Smooth muscle cell of the brain vasculature (primary cell): ENCODE measurements at places on chromosomes 2 and 18.
A peak's percentile ranks its signal among the peaks of the same experiment; 100 is the strongest.

GRCh38 chr2:149200109-149200520, 130.3 kb upstream of the LYPD6 start:
- DNase-seq, result no peak

DNA sequence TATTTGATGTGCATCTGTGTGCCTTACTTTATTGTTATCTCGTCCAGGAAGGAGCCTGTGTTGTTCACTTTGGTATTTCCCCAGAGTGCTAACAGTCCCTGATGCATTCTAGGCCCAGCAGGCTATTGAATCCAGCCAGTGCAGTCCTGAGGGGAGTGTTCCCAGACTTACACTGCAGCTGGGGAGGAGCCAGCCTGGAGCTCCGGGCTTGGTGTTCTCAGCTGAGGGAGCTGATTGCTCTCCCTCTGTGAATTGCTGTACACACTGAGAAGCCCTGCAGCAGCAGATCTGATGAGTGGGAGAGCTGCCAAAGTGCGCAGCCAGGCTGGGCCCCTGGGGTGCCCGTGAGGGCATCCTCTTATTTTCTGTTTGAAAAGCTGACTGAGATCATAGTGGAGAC, 159.2 kb downstream of the GALNT3 start:
- DNase-seq, result peak; percentile 77

- no peak for DNase-seq
These were observed 12.3 kb downstream of the NTSR2 start for GRCh38 chr2:11657646-11658045.

GRCh38 chr2:227817850-227818674, 4.4 kb downstream of the CCL20 start:
- peak; percentile 98 for DNase-seq

DNA sequence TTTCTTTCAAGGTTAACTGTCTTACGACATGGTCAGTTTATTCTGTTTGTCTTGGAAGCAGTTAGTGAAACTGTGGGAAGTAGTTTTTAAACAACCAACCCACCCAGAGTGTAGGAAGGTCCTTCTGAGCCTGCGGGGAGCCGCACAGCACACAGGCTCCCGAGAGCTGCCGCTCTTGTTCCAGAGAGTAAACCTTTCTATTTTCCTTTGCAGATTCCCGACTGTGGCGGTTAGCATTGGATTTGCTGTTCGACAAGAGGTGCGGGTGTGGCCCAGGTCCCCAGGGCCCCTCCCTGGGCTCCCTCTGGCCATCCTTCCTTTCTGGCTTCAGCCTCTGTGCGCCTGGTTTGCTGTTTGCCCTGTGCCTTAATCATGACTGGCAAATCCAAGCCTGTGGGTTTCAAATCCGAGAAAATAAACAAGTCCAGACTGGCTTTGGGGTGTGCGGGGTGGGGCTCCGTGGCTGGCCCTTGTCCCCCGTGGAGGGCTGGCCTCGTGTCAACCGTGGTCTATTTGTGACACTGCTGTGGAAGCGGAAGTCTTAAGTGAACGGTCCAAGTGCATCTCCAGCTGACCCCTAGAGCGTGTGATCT, 30.7 kb downstream of the IMPA2 start:
- peak; percentile 80 for DNase-seq

- DNase-seq, result no peak
These were observed 67.5 kb upstream of the RGPD5 start for GRCh38 chr2:109726379-109727270.

DNA sequence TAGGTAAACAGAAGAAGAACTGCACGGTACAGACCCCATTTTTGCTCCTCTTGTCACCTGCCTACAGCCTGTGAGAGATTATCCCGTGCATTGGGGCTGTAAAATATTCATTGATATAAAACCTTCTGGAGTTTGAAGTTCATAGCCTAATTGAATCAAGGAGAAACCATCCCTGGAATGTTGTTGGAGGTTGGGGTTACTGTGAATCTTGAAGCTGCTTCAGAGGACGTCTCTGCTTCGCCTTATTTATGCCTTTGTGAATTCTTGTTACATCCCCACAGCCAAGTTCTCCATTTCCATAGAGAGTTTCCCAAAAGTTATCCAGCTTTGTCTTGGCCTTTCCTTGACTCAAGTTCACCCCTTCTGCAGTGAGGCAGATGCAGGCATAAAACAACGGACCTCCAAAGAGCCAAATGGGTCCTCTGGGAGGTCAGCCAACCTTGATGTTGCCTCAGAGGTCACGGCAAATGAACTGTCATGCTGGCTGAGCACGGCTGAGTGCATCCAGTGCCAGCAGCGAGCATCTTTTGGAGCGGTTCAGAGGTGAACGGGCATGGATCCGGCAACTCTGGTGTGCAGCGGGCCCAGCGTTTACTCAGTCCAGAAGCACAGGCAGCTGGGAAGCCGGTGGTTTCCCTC, 317.6 kb downstream of the PRKCE start:
- no peak for DNase-seq

DNA sequence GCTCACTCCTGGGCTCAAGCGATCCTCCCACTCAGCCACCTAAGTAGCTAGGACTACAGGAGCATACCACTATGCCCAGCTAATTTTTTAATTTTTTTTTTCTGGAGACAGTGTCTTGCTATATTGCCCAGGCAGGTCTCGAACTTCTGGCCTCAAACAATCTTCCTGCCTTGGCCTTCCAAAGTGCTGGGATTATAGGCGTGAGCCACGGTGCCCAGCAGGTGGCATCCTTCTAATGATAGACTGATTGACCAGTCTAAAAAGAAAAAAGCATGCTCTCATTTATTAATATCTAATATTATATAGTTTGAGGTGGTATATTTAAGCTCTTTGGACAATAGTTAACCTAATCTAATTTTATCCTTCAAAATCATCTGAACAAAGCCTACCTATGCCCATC, 198.6 kb downstream of the CAMKMT start:
- no peak for DNase-seq

DNA sequence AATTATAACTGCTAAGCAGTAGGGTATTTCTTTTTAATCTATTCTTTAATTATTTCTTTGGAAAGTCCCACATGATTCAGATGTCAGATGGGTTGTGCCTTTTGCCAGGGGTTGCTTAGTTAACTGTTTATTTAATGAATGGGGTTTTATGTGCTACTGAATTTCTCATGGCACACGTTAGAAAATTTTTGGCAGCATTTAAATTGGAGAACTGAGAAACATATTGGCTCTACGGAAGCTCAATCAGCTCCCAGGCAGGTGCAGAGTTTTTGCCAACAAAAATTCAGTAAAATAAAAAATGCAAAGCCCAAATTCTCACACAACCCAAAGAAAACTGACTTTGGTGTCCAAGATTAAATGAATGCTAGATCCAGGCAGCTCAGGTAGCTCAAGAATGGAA, 467.2 kb downstream of the NRXN1 start:
- no peak for DNase-seq

GRCh38 chr2:15969214-15969613, 28.9 kb downstream of the MYCN start:
- no peak for DNase-seq

- DNase-seq, result no peak
These were observed 39.7 kb downstream of the VIL1 start for GRCh38 chr2:218458598-218458997.

DNA sequence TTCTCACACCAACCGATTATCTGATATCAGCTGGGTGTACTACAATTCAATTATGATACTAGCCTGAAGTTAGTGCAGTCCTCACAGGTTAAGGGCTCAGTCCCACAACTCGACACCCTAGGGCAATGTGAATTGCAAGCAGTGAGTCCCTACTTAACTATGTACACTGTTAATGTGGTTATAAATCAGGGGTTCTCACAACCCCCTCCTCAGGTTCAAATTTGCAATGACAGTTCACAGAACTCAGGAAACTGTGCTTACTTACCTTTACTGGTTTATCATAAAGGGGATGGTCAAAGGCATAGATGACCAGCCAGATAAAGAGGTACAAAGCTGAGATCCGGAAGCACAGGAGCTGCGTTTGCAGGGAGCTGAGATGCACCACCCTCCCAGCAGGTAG, 1379.1 kb upstream of the CDH2 start:
- no peak for DNase-seq

DNA sequence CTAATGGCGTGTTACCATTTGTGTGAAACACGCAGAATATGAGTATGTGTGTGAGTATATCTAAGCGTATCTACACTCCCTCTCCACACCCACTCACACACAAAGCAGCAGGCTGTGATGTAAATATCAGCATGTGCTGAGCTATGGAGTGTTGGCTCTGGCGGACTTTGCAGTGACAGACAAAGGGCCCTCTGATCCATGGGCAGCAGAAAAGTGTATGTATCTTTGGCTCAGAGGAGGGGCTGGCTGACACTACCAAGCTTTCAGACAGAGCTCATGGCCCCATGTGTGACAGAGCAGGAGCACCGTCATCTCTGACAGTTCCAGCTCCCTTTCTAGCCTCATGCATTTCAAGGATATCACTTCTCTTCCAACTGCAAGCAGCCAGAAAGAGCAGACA, 57.2 kb upstream of the ASB18 start:
- no peak for DNase-seq

- DNase-seq, result no peak
These were observed 291.6 kb upstream of the HDAC4 start for GRCh38 chr2:239692362-239692851.

DNA sequence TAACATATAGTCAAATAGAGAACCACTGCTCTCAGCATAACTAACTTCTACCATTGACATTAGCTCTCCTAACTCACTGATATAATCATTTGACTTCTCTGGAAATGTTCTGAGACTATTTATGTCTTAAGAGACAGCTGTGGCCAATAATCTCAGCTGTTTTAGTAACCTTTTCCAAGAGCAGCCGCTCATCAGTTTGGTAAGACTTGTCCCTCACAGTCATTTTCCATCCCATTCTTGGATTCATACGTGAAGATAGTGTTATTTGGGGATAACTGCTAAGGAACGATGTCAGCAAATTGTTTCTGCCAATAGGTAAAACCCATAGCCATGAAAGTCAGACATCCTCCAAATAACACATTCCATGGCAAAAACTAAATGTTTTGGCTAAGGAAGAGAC, 127.8 kb downstream of the LNPK start:
- DNase-seq, result no peak

GRCh38 chr18:41765460-41765859, 189.6 kb upstream of the PIK3C3 start:
- no peak for DNase-seq

GRCh38 chr18:32553640-32554365, 83.1 kb upstream of the GAREM1 start:
- DNase-seq, result no peak

DNA sequence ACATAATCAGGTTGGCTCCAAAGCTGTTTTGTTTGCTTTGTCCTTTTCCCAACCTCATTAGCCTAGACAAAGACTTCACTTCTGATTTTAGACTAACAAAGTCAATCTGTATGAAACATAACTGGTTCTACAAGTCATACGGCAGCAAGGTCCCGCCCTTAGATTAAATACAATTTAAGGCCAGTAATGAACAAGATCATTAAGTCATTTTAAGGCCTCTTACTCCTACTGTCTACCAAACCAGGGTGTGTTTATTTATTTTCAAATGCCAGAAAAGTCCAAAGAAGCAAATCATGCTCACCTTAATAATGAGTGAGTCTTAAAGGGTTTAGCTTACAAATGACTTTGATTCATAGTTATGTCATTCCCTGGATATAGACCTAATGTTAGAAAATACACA, 148.4 kb upstream of the ACVR2A start:
- DNase-seq, result no peak

DNA sequence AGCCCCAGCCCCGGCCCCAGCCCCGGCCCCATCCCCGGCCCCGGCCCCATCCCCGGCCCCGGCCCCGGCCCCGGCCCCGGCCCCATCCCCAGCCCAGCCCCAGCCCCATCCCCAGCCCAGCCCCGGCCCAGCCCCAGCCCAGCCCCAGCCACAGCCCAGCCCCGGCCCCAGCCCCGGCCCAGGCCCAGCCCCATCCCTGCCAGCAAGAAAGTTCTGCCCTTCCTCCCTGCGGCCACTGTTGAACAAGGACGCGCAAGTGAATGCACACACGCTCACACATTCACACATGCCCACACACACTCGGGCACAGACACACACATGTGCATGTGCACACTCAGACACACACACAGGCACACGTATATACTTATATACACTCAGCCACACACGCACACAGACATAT, 287.0 kb downstream of the NDUFA10 start:
- no peak for DNase-seq

DNA sequence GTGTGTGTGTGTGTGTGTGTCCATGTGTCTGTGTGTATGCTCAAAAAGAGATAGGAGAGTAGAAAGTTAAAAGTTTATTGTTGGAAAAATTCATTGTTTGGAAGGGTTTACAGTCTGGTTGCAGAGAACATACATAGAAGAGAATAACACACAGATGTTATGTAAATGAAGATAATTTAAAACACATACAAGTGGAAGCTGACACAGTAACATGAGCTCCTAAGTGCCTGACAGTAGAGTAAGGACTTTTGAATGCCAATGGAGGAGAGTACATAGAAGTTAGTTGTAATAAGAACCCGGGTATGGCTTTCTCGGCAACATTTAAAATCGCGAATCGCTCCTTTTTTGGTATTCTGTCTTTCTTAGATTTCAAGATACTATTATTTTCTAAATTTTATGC, 137.0 kb upstream of the FANCL start:
- DNase-seq, result no peak

DNA sequence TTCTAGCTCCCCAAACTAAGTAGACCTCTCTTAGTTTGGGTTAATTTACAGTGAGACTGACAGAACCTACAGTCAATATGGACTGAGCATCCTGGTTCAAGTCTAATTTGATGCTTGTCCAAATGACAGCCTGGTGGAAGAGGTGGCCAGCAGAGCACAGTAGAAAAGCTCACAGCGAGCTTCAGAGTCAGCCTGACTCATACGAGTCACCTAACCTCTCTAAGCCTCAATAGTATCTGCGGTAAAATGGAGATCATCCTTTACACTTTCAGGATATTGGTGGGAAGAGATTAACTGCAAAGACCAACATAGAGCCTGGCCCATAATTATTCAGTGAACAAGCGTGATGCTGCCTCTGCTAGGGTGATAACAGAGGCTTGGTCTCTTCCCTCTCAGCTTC, 54.5 kb downstream of the DOCK10 start:
- no peak for DNase-seq

GRCh38 chr2:71285706-71286105, 45.9 kb upstream of the ZNF638 start:
- no peak for DNase-seq

- no peak for DNase-seq
These were observed 80.4 kb downstream of the SH3RF3 start for GRCh38 chr2:109209412-109209811.

- no peak for DNase-seq
These were observed 34.5 kb downstream of the SLC4A3 start for GRCh38 chr2:219661955-219662395.

GRCh38 chr2:222547083-222547482, 108.8 kb downstream of the FARSB start:
- no peak for DNase-seq

GRCh38 chr2:18799397-18799796, 210.0 kb upstream of the NT5C1B start:
- no peak for DNase-seq

DNA sequence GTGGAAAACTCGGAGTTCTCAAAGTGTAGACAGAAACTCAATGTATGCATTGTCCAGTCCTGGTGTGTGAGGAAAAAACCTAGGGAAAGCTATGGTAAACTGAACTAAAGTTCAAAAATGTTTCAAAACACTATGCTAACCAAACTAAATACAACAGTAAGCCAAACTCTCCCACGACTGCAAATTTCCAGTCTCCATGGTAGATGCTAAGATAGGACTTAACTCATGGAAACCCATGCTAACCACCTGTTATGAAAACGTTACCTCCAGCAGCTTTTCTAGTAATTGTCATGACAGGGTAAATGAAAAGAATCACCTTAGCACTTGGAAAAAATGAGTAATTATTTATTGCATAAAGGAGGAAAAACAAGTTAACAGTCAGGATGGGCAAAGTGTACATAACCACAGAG, 135.7 kb upstream of the EPC2 start:
- no peak for DNase-seq

GRCh38 chr2:240833724-240834285, 13.8 kb upstream of the KIF1A start:
- DNase-seq, result no peak
